ENCODE measurements at places on chromosomes 4 and X.

- DNase-seq: no peak
Measured at GRCh38 chr4:74237425-74237966, 70.8 kb upstream of the EPGN start.

DNA sequence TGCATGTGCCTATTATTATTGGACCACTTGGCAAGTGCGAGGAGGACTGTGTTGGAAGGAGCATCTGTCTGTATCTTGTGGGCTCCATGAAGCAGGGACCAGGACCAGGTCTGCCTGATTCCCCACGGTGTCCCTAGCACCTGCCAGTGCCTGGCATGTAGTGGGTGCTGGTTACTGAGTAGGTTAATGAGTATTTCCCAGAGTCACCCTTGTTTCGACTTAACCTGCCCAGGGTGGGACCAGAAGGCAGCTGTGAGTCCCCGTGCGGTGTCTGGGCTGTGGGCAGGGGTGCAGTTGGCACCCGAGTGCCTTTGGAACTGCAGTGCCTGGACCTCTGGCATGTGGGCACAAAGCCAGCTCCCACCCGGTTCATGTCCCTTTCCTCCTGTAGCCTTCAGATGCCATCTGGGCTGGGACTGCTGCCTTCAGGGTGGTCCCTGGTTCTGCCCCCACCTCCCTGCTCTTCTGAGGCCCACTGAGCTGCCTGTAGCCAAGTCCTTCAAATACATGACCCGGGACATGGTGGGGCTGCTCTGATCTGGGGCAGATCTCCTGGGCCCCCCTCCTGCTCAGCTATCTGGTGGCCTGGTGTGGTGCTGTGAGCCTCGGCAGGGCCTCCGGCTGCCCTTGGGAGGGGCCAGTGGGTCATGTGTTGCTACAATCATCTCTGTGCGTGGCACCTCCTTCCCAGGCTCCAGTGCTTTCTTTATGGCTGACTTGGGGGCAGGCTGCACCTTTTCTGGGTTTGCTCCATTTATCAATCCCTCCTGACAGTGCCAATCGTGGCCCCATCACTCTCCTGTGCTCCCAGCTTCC is 53.0 kb upstream of the SORCS2 start:
- DNase-seq: no peak

GRCh38 chr4:129900430-129900953 is 804.5 kb downstream of the C4orf33 start:
- no peak for DNase-seq

- DNase-seq: no peak
Measured at GRCh38 chr4:68535974-68536373, 40.1 kb downstream of the UGT2B17 start.

GRCh38 chr4:165331823-165332222 is 4.4 kb downstream of the MSMO1 start:
- no peak for DNase-seq

- DNase-seq: no peak
Measured at GRCh38 chrX:12844319-12844718, 22.6 kb upstream of the TLR7 start.

DNA sequence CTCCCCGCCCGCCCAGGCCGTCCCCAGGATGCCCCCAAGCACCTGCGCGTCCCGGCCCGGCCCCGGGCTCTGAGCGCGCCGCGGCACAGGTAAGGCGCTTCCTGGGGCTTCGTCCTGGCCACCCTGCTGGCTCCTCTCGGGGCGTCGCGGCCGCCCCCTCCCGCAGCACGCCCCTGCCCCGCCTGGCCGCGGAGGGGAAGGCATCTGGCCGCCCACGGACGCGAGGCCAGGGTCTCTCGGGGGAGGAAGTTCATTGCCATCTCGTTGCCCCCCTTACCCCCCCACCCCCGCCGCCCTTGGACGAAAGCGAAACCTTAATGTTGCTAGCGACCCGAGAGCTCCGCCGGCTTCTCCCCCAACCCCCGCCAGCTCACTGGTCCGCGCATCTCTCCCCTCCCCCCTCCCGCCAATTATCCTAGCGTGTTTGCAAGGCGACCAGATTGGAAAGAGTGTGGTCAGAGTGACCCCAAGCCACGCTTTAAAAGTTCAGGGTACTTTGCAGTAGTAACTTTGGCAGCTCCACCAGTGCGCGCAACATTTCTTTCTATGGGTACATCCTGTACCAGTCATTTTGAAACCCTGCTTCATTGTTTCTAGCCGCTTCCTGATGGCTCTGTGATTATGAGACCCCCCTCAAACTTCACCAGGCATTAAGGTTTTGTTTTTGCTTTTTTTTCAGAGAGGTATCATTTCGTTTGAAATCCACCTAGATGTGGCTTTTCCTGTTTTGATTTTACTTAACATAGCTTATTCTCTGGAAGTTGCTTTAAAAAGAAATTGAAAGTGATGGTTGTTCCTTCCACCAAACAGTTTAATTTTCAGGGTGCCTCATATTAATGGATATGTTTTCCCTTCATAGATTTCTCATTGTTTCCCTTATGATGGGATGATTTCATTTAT is 626 bp downstream of the TBC1D1 start:
- DNase-seq: no peak

DNA sequence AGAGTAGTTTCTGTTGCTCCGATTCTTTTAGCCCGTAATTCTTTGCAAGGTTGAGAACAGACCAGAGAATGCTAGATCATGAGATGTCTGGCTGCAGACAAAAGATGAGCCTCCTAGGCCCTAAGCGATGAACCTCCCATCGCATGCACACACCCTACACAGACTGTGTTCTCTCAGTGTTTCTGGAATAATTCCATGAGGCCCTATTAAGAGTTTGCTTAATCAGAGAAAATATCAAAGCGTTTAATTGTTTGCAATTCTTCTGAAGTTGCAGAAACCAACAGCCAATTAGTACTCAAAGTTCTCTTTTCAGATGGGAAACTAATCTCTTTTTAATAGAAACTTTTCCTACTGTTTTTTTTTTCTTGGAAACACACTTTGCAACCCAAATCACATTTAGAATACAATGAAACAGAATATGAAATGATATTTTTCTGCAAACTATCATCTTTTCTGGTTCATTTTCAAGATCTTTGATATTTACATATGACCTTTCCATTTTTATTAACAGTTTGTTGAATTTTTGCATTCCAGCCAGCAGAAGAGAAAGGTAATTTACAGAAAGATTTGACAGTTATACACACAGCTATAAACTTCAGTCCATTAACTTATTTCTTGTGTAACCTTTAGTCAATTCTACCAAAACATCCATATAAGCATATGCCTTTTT is 1525.6 kb downstream of the ARAP2 start:
- no peak for DNase-seq

DNA sequence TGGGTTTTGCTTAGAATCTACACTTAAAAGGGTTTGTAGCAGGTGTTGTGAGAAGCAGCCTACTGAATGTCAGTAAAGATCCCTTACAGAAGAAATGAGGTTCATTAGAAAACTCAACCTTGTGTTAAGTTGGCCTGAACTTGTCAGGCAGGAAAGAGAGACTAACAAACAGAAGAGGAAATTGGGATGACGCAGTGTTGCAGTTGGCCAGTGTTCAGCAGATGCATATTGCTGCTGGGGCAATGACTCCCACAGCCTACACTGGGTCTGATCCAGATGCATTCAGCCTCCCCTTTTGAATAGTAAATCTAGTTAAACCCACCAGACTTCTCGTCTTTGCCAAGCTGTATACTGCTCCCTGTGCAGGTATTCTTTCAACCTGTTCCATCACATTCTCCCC is 409.4 kb downstream of the UBE2NL start:
- no peak for DNase-seq

- DNase-seq: no peak
Measured at GRCh38 chrX:12865359-12865758, 1.5 kb upstream of the TLR7 start.

DNA sequence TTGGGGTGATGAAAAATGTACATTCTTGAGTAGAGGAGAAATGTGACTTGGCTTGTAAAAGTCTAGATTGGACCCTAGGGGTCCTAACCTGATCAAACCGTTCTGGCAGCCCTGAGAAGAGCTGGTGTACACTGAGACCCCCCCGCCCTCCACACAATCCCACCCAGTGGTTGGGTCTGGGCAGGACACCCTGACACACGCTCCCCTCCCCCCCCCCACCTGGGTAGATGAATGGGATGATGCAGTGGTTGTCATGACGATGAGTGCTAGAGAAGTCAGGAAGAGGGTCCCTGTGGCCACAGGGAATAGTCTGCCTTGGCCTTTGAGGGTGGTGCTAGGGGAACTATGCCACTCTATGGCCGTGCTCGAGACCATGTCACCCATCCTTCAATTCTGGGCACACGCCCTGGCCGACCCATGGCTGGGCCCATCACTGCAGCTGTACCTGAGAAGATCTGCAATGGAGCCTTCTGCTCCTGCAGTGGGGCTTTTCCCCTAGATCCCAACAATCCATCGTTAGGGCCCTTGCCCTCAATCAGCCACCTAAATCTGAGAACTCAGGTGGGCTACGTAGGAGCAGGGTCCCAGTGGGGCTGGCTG is 4.4 kb downstream of the CDK16 start:
- DNase-seq: no peak

DNA sequence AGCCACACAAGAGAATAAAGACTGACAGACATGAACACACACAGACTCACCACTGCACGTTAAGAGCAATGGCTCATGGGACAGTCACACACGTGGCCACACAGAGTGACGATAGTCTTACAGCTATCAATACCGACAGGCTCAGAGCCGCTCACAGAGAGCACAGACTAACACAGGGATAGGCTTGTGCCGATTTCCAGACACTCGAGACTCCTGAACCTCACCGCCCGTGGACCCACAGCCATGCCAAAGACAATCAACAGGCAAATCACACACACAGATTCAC is 716 bp upstream of the SLC38A5 start:
- DNase-seq: peak; percentile 11

- DNase-seq: no peak
Measured at GRCh38 chr4:119238068-119238722, 25.7 kb downstream of the USP53 start.

DNA sequence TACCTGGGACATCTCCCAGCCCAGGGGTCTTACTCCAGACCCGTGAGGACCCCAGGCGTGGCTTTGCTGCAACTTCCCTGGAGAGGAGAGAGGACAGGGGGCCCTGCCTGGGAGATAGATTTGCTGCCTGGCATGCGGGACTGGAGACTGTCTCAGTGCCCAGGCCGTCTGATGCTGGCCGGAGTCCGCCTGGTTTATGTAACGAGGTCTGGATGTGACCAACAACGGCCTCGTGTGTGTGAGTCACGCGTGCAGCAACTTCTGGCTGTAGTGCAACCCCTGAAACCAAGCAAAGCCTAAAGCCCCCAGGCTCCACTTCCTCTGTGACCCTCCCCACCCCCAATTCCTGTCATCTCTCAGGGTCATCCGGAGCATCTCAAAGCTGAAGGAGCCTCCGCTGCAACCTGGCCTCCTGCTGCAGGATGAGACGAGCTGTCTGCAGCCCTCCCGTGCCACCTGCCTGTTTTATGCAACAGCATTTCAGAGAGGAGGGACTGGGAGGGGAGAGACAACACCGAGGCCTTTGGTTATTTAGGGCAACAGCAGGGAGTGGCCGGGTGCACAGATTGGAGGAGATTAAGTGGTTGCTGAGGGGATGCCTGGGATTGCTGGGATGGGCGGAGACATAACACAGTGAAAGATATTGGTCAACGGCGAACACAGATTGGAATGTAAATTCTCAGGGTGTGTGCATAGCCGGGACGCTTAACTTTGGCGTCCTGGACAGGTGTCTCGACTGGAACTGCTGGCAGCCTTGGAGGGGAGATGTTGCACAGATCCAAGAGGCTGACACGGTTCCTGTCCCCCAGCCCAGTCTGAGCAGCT is 16.0 kb downstream of the XG start:
- no peak for DNase-seq

GRCh38 chrX:151702026-151702714 is 6.9 kb downstream of the PRRG3 start:
- no peak for DNase-seq

DNA sequence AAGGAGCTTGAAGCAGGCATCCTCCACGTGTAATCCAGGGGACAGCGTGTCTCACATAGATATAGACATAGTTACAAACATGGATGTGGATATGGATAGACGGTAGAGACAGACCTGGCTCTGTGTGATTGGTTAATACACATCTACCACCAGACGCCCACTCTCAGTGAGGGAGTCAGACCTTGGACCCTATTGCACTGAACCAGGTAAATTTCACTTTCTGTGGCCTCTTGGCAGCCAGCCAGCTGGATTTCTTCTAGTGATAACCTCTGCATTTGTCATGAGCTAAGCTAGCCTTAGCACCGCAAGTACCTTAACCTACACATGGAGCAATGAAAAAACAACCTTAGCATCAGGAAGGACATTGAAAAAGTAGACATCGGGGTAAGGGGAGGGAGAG is 79.2 kb upstream of the ACSL4 start:
- DNase-seq: no peak

DNA sequence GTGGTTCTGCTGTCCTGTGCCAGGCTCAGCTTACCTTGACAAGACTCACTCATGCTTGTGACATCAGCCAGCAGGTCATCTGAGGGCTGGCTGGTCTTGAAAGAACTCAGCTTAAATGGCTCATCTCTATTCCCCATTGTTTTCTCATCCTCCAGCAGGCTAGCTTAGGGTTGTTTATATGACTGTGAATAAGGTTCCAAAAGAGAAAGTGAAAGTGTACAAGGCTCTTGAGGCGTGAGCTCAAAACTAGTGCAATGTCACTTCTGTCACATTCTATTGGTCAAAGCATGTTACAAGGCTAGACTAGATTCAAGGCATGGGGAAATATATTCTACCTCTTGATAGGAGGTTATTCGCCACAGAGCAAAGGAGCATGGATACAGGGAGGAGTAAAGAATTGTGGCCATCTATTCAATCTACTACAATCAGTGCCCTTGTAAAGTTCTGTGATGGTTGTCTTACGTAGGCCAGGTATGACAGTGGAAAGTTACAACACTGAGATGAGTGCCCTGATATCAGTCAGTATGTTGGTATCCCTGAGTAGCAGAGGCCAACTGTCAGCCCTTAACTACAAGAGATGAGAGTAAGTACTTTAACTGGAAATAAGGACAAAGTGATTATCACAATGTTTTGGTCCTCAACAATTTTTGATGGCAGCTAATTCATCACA is 19.8 kb upstream of the TMLHE start:
- peak; percentile 14 for DNase-seq

DNA sequence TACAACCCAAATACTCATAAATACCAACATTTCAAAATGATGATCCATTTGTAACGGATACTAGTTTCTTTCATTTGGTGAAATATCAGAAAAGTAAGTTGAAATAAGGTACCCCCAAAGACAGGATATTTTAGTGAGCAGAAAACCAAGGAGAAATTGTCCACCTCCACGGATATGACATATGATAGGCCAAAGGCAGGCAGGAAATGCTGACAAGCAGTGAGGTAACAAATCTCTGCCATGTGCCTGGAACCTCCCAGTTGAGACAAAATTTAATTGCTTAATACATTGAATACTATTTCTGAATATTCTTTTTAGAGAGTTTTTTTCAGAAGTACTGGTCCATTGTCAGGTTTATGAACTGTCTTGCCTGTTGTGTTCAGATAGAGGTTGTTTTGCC is 118.8 kb downstream of the GATB start:
- DNase-seq: no peak

Data from hematopoietic multipotent progenitor cell treated with erythropoietin and hydrocortisone succinate and interleukin-3 and kit ligand, for 15 days (in vitro differentiated cells).